Dermis blood vessel endothelial cell (primary cell): ENCODE measurements at places on chromosomes 7 and 10.

DNA sequence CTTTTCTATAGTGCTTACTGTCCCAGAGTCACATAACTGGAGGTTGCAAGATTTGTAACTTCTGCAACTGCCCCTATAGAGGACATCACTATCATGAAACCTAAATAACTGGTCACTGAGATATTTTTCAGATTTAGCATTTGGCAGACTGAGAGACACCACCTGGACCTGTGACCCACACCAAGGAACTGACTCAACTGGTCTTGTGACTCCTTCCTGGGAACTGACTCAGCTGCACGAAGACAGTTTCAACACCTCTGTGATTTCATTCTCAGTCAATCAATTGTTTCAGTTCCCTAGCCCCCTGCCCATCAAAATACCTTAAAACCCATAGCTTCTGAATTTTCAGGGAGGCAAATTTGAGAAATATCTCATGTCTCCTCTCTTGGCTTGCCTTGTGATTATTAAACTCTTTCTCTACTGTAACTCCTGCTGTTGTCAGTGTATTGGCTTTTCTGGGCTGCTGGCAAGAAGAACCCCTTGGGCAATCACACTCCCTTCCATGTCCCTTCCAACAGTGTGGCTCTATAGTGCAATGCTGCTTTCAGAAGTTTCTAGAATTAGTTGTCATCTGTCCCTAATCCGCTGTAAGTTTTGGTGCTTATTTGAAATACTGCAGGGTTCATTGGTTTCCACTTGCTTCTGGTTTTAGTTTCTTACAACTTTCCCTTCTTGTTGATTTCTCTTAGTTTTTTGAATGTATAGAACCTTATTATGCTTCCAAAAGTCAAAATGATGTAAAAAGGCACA lies 127.8 kb upstream of the ADCY1 start:
- DNase-seq = no peak

DNA sequence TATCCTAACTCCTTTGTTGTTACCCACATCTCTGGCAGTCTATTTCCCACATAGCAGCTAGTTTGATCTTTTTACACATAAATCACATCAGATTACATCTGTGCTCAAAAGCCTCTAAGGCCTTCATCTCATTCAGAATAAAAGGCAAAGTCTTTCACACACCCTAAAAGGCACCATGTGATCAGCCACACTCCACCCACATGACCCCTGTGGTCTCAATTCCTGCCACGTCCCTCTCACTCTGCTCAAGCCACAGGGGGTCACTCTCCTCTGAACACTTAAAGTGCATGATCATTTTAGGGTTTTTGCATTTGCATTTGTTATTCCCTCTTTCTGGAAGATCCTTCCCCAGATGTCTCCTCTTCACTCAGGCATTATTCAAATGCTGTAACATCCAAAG lies 30.8 kb downstream of the ELAPOR2 start:
- no peak for DNase-seq

DNA sequence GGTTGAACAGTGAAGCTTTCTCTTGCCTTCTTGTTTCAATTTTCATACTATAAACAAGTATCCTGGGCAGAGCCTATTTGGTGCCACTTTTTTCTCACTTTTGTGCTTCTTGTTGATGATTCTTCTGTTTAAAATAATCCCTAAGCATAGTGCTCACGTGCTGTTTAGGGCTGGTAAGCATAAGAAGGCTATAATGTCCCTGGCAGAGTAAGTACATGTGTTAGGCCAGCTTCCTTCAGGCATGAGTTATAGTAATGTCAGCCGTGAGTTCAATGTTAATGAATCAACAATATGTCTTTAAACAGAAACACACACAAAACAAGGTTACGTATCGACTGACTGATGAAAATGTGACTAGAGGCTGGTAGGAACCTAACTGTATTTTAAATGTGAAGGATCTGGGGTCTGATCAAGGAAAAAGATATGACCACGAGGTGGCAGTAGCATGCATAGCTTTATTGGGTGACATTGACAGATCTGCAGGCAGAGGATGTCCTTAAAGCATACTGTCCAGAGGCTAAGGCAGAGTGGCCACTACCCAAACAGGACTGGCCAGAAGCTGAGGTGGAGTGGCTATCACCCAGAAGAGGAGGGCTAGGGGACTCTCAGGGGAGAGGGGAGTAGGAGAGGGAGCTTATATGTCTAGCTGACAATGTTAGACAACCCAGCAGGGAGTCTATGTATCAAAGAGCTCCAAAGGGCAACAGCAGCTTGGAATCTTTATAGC lies 113.7 kb downstream of the BRAF start:
- peak; percentile 87 for DNase-seq

DNA sequence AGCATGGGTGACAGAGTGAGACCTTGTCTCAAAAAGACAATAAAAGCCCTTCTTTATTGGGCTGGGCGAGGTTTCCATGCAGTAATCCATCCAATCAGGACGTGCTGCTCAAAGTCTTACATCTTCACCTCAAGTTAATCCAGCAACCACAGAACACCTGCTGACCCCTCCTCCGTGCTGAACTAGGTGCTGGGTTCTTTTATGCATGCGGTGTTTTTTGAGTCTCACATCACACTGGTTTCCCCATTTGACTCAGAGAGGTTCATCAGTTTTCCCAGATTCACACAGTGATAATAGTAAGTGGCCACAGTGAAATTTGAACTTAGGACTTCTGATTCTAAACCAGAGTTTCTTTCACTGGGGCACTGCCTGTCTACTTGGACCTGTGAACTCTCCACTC lies 58.3 kb upstream of the GTF2I start:
- DNase-seq = no peak

GRCh38 chr10:91024541-91024940 lies 103.7 kb upstream of the ANKRD1 start:
- DNase-seq = no peak
